ENCODE measurements at places on chromosomes 16 and 17.

DNA sequence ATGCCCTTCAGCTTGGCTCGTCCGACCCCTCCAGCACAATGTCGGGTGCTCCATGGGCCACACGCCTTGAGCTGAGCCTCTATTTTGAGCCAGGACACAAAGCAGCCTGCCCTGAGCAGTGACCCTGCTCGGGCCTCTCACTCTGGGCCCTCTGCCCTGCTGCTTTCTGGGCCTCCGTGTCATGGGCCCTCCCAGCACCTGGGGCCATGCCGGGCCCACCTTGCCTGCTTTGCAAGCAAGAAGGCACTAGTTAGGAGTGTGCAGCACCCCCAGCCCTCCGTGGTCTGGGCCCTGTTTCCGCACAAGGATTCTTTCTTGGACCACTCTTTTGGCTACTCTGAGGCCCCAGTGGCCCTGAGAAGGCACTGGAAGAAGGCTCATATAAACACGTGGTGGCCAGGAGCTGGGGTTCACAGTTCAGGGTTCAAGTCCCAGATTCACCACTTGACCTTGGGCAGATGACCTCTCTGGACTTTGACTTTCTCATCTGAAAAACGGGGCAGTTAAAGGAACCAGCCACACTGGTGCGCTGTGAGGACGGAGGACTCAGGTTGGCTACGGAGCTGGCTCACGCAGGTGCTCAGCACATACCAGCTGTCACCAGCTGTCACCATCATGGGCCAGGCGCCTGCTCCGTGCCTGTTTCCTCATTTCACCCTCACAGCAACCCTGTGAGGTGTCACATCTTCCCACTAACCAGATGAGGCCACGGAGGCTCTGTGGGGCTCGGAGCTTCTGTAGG is 166.0 kb upstream of the GSE1 start:
- DNase-seq = no peak

- DNase-seq = no peak
These were observed 103.5 kb upstream of the KIF2B start for GRCh38 chr17:53719229-53719628.

DNA sequence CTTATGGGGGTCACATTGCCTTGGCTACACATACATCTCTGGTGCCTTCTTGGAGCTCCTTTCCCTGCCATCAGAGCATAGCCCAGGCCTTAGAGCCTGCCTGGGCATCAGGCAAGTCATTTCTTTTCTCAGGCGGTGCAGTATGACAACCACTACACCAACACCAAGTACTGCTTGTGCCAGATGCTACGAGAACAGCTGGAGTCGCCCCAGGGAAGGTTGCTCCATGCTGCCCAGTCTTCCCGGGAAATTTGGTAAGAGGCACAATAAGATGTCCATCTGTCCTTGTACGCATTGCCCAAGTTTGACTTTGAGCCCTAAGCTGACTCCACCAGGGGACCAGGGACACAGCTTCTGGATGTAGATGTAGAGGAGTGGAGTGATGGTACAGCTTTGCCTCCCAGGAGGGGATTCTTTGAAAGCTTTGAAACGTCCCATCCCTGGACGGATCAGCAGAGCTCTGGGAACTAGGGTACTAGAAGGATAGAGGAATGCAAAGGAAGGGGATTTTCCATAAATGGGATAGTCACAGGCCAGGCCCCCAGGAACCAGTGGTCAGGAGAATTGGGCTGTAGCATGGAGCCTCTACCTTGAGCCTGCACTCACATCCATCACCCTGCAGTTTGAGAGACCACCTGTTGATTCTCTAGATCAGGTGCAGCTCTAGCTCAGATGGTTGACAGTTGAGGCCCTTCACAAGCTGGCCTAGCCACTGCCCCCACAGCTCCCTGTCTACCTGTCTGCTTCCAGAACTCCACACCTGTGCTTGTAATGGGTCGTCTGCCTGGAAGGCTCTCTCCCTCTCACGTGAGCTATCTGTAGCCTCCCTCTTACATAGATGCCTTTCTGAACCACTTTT is 11.0 kb upstream of the NFATC3 start:
- DNase-seq = no peak

GRCh38 chr17:62101090-62101489 is 36.0 kb upstream of the MED13 start:
- DNase-seq = no peak

- no peak for DNase-seq
These were observed 11.5 kb upstream of the TBX4 start for GRCh38 chr17:61440697-61441096.

- no peak for DNase-seq
These were observed 35.1 kb upstream of the SLC38A10 start for GRCh38 chr17:81329927-81330883.

- no peak for DNase-seq
These were observed 234.7 kb upstream of the GSE1 start for GRCh38 chr16:85378145-85379040.

Data from activated T-cell treated with anti-CD3 and anti-CD28 coated beads for 4 hours (primary cell).